Natural killer cell treated with Interleukin-12 subunit alpha and Interleukin-12 subunit beta and Interleukin-15 and Interleukin-18, amount 100 ng/mL, for 72 hours (primary cell): ENCODE measurements at places on chromosomes 12 and 14.
A peak's percentile ranks its signal among the peaks of the same experiment; 100 is the strongest.

GRCh38 chr14:64387232-64387781 is 846 bp upstream of the MTHFD1 start:
- no peak for DNase-seq

DNA sequence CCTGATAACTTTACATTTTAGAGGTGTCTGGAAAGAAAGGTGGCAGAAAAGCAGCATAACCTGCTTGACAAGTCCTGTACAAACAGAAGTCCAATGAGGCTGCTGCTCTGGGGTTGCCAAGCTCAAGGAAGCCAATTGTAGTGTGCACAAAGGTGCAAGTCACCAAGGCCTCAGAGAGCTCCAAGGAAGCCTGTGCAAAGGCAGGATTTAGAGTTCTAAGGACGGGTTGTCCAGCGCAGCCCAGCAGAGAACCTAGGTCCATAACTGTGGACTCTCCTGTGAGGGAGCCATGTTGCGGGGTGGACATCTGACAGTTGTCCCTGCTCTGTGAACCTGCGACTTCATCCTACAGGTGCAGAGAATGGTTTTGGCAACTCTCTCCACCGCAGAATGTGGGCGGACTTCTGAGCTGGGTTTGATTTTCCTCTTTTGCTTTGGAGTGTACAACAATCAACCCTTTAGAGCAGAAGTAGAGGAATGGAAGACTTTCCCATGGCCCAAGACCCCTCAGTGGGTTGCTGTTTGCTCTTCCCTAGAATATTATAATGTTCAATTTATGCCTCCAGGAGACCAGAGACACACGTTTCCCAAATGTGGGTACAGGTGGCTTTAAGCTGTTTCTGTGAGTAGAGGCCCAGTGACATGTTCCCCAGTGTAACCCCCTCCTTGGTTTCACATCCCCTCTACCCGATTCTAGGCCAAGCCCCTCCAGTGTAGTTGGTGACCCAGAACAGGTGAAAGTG is 81.0 kb downstream of the ETV6 start:
- no peak for DNase-seq

GRCh38 chr14:59239022-59239421 is 50.6 kb downstream of the DAAM1 start:
- DNase-seq = no peak

DNA sequence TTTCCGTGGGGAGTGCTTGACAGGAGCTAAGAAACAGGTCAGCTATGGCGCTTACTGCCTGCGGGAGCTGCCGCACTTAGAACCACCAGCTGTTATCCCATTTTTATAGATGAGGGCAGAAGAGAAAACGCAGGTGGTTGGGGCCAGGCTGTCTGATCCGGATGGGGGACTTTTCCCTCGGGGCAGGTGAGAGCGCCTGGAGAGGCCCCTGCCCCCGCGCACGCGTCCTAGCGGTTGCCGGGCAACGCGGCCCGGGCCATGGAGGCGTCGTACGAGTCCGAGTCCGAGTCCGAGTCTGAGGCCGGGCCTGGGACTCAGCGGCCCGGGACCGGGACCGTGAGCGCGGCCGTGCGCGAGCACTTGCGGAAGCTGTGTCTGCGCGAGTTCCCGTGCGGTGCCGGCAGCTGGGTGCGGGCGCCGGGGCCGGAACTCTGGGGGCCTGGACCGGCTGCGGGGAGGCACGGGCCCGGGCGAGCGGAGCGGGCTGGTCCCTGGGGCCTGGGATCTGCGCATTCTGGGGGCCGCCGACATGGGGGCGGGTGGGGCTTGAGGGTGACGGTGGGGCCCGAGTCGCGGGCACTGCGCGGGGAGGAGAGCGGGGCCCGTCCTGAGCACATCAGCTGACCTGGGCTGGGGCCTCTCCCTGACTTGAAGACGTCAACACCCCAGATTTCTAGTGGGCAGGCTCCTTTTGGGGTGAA is at the start of gene LRRC43:
Gene LRRC43 (plus strand): TSS at position 237 of the 701 bp plus-strand sequence. CDS start 22 bp downstream, at position 259.
- DNase-seq = no peak

- no peak for DNase-seq
Observed at GRCh38 chr14:55980970-55981369, 137.2 kb upstream of the PELI2 start.

- no peak for DNase-seq
Observed at GRCh38 chr14:98501335-98501734, 770.7 kb downstream of the BCL11B start.

DNA sequence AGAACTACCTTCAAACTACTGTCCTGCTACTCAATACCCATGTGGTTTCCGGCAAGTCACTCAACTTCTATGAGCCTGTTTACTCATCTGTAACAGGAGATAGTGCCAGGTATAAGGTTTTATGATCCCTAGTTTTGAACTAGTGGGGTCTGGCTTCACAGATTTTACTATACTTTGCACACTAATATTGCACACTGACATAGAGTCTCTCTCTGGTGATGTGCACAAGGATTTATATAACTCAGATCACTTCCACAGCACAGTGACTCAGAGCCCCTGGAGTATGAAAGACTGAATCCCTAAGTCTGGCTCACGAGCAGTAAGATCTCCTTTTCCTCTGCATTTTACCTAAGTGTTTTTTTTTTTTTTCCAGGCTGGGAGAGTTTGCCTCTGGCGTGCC is 69.7 kb upstream of the SLC38A2 start:
- DNase-seq = no peak

- no peak for DNase-seq
Observed at GRCh38 chr14:91997492-91997891, 42.4 kb downstream of the TRIP11 start.

- no peak for DNase-seq
Observed at GRCh38 chr12:86929962-86930361, 673.8 kb upstream of the MGAT4C start.

DNA sequence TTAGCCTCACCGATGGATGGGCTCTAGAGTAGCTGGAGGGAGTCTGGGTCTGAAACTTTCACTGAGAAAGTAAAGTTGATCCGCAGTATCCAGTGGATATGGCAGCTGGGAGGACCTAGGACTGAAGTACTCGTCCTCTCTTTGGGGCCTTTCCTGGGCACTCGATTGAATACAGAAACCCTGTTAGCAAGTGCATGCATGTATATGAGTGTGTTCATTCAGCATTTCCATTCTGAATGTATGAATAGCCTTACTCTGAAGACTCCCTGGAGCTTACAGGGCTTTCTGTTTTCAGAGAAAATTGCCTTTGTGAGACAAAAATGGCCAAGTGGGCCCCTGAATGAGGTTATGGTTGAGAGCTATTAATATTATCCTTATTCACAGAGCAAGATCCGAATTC is 62.8 kb downstream of the DAD1 start:
- no peak for DNase-seq

DNA sequence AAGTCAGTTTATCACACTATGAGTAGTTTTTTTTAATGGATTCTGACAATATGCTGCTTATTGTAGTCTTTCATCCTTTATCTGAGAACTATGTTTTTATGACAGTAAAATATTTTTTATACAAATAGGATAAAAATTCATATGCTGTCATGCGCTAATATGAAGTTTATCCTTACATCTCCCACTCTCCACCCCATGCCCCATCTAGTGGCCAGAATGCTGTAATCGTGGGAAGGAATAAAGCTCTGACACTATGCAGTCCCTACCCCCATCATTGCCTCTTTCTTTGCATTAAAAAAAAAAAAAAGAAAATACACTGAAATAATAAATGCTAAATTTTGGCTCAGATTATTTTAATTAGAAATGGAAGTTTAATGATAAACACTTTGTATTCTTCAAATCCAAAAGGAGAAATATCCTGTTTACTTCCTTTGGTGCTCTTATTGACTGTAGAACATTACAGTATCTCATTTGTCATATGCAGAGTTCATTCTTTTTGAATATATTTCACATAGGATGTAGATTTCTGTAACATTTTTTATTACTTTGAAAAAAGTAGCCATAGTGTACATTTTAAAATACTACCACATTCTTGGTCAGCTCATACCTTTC is 145.9 kb upstream of the SLCO1C1 start:
- DNase-seq = no peak

- no peak for DNase-seq
Observed at GRCh38 chr12:112149596-112149995, 24.2 kb downstream of the TRAFD1 start.

GRCh38 chr12:459430-460258 is at the start of gene B4GALNT3:
Gene B4GALNT3 (plus strand): TSS chr12:459939. CDS start chr12:460377, 438 bp downstream.
- no peak for DNase-seq

- no peak for DNase-seq
Observed at GRCh38 chr12:120866108-120866507, 38.0 kb downstream of the SPPL3 start.

GRCh38 chr12:87836190-87836589 is 193.0 kb downstream of the C12orf50 start:
- no peak for DNase-seq

DNA sequence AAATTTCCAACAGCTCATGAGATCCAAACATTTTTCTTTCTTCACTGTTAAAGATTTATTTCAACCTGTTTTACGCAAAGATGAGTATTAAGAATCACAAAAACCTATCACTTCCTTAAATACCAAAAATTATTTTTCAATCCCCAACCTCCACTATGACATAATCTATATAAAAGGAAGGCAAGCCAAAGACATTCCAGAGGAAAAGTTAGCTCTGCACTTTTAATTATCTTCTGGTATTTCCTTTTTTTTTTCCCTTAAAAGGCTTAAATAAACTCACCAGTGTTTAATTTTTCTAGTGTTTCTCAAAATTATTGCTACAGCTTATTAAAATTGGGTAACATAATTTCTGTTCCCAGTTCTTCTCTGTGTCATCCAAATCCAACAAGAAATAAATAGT is 75.9 kb downstream of the BMP4 start:
- DNase-seq = no peak

- DNase-seq = no peak
Observed at GRCh38 chr12:16359512-16360491, 12.4 kb downstream of the MGST1 start.

- no peak for DNase-seq
Observed at GRCh38 chr14:59123531-59123930, 64.9 kb upstream of the DAAM1 start.

GRCh38 chr12:129776977-129777667 is 126.7 kb downstream of the TMEM132D start:
- no peak for DNase-seq

DNA sequence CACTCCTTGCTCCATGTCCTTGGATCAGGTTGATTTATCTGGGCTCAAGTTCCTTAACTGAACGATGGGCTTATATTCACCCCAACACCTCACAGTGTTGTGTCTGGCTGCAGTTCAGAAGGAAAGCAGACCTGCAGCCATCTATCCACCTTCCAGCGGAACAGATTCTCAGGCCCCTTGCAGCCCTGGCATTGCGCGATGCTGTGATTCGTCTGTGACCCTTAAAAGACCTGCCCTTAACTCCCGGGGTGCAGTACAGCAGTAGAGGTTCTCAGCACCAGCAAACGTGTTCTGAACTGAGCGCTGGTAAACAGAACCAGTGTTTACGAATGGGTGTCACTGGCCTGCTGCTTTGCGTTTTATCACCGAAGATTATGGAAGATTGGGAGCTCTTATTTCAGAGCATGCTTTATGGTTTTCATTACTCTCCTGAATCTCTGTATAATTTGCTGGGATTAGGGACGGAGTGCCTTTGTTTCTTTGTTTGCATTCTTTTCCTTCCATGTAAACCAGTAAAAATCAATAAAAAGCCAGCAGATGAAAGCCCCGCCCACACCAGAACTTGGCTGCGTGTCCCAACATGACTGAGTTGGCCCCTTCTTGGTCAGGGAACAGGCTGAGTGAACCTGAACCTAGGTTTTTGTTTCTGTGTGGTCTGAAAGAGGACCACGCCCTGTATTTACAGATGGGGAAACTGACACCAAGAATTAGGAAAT is 286.7 kb upstream of the CRY1 start:
- DNase-seq = no peak

DNA sequence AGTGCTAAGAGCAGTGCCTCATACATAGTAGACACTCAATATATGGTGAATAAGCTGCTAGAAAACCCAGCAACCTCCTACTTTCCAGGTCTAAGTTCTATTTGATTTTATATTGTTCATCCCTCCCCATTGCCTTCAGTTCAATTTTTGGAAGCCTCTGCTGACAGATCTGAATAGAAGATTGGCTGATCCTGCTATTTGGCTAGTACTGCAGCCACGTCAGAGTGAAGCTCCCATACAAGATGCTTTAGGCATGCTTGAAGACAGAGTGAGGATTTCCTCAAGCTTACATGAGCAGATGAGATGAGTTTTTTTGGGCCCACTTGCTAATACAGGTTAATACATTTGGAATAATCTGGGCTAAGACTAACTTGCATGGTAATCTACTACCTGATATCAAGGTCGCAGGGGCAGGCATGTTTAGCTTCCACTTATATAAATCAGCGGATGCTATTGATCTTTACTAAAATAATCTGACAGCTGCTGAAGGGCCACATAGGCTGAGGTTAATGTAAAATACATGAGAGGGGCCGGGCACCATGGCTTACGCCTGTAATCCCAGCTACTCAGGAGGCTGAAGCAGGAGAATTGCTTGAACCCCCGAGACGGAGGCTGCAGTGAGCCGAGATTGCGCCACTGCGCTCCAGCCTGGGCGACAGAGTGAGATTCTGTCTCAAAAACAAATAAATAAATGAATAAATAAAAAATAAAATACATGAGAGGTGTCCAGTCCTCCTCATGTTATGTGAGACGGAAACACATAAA is 15.9 kb upstream of the AEBP2 start:
- DNase-seq = no peak

DNA sequence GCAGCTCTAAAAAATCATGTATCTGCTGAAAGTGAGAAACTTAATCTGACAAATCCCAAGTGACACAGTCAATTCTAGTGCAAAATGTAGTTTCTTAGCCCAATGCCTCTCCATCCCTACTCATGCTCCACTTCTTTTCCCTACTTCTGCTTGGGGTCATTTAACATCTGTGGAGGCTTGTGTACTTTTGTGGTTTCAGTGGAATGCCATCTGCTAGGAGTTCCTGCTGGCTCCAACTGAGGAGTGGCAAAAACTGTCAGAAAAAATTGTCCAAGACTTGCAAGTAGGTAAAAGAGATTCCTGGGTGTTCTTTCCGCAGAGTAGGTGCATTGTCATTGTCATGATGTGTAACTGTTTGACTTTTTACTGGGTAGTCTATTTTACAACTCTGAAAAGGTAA is 12.5 kb upstream of the AVPR1A start:
- DNase-seq = no peak

- no peak for DNase-seq
Observed at GRCh38 chr14:101480747-101481530, 80.4 kb upstream of the DIO3 start.

GRCh38 chr12:123389560-123390351 is 5.8 kb downstream of the KMT5A start:
- peak; percentile 65 for DNase-seq

DNA sequence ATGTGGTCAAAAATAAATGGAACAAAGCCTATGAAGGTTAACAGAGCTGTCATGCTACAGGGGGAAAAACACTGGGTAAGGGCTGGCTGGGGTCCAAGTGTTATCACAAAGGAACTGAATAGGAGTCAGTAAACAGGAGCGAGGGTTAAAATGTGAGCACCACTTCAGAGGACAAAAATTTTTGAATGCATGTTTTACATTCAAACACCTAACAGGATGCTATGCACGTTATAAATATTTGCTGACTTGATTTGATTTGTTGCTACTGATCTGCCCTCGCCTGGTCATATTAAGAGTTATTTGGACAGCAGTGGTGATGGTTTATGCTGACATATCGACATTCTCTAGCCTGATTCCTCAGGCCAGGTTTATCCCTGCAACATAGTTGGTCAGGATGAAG is 7.4 kb upstream of the KTN1 start:
- no peak for DNase-seq

GRCh38 chr12:101799774-101800173 is 31.0 kb downstream of the GNPTAB start:
- no peak for DNase-seq

- DNase-seq = no peak
Observed at GRCh38 chr12:27906658-27907473, 65.7 kb downstream of the PTHLH start.
